ENCODE measurements at places on chromosomes 6 and 20. TPM values are rescaled to one million over a fixed set of nuclear protein-coding genes. Genes with fewer than 3 reads are reported as not detected.

MLN gene
- not detected for total RNA-seq

OOEP gene
- total RNA-seq, result not detected

DNA sequence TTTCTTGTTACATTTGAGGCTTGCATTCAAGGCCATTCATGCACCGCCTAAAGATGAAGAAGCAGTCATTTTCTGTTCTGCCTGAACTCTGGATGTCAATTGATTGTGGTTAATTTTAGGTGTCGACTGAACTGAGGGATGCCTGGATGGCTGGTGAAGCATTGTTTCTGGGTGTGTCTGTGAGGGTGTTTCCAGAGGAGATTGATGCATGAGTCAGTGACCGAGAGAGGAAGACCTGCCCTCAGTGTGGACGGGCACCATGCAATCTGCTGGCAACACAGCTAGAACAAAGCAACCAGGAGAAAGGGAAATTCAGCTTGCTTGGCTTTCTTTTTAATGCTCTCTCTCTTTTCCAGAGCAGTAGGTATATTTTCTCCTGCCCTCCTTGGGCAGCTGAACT lies 164.1 kb upstream of the ECI2 start:
- H3K4me1 ChIP-seq, result no peaks in the 10 kb centered on the region
- H3K27me3 ChIP-seq, result no peaks in the 10 kb centered on the region
- peak; percentile 32 for DNase-seq
- no peaks in the 10 kb centered on the region for H3K36me3 ChIP-seq
- no peak overlapping the region for H3K4me3 ChIP-seq
- no peak overlapping the region for H3K27ac ChIP-seq

GRCh38 chr6:34961574-34961973 lies 72.5 kb downstream of the ANKS1A start:
- H3K27me3 ChIP-seq, result no peaks in the 10 kb centered on the region
- peaks cover 7% of the 10 kb centered on the region for H3K4me1 ChIP-seq
- H3K27ac ChIP-seq, result no peak overlapping the region
- DNase-seq, result no peak
- no peaks in the 10 kb centered on the region for H3K36me3 ChIP-seq
- no peak overlapping the region for H3K4me3 ChIP-seq

GRCh38 chr6:159969921-159970320 lies 1.0 kb downstream of the IGF2R start:
- H3K4me3 ChIP-seq, result peak overlapping the region; percentile 81
- H3K4me1 ChIP-seq, result peaks cover 19% of the 10 kb centered on the region
- no peaks in the 10 kb centered on the region for H3K36me3 ChIP-seq
- H3K27me3 ChIP-seq, result no peaks in the 10 kb centered on the region
- H3K27ac ChIP-seq, result peak overlapping the region; percentile 36
- peak; percentile 82 for DNase-seq

DNA sequence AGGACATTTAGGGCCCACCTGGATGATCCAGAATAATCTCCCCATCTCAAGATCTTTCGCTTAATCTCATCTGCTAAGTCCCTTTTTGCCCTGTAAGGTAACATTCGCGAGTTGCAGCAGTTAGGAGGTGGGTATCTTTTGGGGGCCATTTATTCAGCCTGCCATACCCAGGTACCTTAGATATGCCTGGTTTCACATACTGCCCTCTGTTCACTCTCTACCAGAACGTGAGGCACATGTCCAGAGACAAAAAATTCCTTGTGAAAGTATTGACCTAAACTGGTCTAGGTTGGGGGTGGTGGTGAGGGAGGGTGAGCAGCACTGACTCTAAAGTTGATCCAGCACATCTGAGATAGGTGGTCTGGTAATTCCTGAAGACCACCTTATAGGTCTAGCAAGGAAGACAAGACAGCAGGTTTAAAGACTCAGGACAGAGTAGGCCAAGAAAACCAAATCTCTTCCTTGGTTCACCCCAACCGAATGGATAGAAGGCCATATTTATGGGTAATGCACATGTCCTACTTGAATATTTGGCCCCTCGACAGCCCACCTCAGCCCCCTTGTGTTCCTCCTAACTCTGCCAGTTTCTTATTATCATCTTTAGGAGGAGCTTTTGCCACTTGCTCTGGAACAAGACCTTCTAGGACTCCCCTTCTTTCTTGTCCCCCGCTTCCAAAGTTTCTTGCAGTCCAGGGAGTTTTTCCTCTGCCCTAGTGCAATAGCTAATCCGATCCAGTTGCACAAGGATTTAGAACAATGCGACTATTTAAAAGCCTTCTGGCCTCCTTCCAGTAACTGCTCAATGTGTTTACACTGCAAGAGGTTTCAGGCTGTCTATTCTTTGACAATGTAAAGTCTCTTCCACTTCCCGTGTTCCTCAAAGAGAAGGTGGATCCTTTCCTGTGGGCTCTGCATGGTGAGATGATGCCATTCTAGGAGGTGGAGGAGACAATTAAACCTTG lies 213.0 kb upstream of the LAMP5 start:
- no peaks in the 10 kb centered on the region for H3K27me3 ChIP-seq
- no peak overlapping the region for H3K27ac ChIP-seq
- H3K4me3 ChIP-seq, result no peak overlapping the region
- DNase-seq, result peak; percentile 50

DNA sequence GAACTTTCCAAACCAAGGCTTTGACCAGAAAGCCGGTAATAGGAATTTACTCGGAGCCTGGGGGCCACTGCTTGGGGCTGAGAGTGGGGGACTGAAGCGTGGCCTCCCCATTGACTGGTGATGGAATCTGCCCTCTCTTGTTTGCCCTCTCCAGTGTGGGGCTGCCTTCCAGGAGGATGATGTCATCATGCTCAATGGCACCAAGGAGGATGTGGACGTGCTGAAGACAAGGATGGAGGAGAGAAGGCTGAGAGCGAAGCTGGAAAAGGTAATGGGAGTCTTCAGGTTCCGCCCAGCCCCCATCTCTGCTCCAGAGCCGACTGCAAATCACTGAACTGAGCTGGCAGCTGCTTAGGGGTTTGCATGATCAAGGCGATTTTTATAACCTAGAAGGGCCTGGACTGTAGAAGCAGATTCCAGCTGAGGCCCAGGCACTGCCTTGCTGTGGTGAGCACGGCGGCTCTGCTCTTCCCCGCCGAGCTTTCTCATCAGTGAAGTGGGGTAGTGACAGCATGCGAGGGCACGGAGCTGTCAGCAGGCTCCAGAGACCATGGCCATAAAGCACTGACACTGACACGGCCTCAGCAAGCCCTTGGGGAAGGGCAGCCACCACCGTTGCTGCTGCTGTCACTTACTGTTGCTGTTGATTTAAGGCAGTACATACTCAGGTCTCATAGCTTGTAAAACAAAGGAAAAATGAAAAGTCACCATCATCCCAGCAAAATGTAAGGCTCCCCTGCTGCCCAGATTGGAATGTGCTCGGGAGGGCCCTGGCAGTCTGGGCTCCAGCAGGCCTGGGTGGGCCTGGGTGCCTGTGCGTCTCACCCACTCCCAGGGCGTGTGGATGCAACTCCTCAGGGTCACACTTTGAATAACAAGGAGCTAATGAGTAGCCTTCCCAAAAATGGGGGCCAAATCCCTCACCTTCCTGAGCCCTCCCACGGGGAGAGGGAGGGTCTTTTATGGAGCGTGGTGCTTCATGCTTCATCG lies 11.1 kb upstream of the FAM209A start:
- DNase-seq, result no peak
- H3K4me3 ChIP-seq, result no peak overlapping the region
- H3K4me1 ChIP-seq, result no peaks in the 10 kb centered on the region
- H3K27ac ChIP-seq, result no peak overlapping the region

- no peak for DNase-seq
- H3K36me3 ChIP-seq, result no peaks in the 10 kb centered on the region
- H3K4me1 ChIP-seq, result no peaks in the 10 kb centered on the region
- H3K27ac ChIP-seq, result no peak overlapping the region
- no peak overlapping the region for H3K4me3 ChIP-seq
- H3K27me3 ChIP-seq, result no peaks in the 10 kb centered on the region
Observed at GRCh38 chr6:109320072-109320471, 62.2 kb downstream of the CD164 start.
